ENCODE measurements at places on chromosomes 11 and 22.

- DNase-seq: no peak
Observed at GRCh38 chr22:37403267-37403960, 23.9 kb downstream of the ELFN2 start.

- no peak for DNase-seq
Observed at GRCh38 chr11:11622772-11623171, 967 bp upstream of the GALNT18 start.

- no peak for DNase-seq
Observed at GRCh38 chr22:42623301-42623751, 8.6 kb upstream of the POLDIP3 start.

- peak; percentile 93 for DNase-seq
Observed at GRCh38 chr11:1130276-1131032, 27.3 kb upstream of the MUC5AC start.

- no peak for DNase-seq
Observed at GRCh38 chr11:96113193-96113681, 189.3 kb upstream of the MTMR2 start.

- no peak for DNase-seq
Observed at GRCh38 chr11:6523253-6523652, 26.2 kb downstream of the DNHD1 start.

DNA sequence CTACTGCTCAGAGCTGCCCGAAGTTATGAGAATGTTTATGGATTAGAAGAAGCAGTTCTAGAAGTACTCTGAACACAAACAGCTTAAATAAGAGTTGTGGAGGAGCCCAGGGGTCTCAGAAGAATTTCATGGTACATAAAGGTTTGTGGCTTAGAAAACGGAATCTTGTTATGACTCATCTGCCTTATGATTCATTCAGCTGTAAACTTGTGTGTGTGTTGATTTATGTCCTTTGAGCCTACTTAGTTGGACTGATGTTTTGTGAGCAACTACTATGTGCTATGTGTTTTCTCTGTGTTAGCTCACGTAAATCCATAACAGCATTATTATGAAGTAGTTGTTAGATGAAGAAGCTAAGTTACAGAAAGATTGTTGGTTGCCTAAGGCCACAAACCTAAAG lies 203.7 kb downstream of the PGR start:
- no peak for DNase-seq

GRCh38 chr11:91104237-91104636 lies 881.4 kb upstream of the CHORDC1 start:
- DNase-seq: no peak

DNA sequence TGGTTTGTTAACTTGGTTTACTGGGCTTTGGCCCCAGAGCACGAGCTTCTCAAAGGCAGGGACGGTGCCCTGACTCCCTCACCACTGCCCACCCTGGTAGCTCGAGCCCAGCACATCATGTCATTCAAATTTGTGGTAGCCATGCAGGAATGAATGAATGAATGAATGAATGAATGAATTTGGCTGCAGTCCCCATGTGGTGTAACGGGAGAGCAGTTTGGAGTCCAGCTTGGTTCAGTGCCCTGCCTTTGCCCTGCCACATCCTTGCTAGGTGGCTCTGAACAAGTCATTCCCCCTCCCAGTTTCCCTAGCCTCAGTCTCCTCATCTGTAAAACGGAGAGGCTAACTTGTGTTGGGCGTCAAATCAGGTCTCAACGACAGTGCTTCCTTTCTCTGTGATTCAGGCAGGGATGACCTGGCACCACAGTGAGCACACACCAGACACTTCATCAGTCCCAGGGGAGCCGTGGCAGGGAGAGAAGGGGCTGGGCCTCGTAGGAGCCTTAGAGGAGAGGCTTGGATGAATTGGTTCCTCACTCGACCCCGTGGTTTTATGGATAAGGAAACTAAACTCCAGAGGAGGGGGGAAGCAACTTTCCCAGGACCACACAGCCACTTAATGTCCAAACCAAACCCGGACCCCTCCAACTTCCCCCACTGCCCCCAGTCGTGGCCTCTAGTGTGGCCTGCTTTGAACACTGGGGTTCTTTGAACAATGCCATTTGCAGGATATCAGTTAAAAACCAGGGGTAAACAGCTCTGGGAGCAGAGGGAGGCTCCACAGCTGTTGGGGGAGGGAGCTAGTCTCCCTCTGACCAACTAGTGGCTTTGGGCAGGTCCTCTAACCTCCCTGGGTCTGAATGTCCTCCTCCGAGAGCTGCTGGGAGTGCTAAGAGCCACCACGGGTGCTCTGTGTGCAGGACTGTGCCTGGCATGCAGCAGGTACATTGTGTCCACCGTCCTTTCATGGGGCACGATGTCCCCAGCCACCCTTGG lies 86.2 kb downstream of the CACNA1I start:
- DNase-seq: no peak

DNA sequence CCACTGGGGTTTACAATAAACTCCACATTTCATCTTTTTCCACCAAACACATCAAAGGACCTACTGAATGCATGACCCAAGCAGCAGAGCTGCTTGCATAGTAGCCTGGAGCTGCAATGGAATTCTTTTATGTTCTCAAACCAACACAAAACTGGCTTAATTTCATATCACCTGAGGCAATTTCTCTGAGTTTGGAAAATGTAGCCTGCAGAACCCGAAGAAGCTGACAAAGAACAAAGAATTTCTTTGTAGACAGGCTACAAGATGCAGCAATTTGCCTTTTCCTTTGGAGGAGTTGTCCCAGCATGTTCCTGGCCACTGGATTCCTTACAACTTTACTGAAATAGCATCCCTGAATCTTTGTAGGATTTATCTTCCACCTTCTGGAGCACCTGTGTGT lies 5.5 kb upstream of the TECTA start:
- no peak for DNase-seq

GRCh38 chr11:77125191-77125590 lies 2.9 kb upstream of the MYO7A start:
- DNase-seq: no peak

GRCh38 chr22:18022876-18023275 lies 1.5 kb downstream of the MICAL3 start:
- DNase-seq: no peak

GRCh38 chr11:11555208-11555607 lies 66.6 kb downstream of the GALNT18 start:
- DNase-seq: peak; percentile 64

DNA sequence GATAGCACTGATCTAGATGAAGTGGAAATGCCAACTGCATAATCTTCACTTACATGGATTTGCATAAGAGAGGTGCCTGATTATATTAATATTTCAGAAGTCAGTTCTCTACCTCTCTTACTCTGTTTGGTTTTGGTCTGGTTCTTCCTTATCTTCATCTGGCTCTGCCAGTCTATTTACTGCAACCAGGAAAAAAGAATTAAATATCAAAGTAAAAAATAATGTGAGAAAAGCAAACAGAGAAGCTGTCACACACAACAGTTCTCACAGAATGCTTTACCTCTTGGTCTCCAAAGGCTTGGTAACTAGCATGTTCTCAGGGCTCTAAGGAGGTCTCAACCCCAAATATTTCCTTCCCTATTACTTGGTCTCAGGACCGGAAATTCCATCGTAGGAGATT lies 6.7 kb downstream of the VSIG10L2 start:
- no peak for DNase-seq

GRCh38 chr11:85133636-85134035 lies 493.5 kb downstream of the DLG2 start:
- DNase-seq: no peak

GRCh38 chr11:104918113-104918824 lies 20.0 kb upstream of the CASP12 start:
- no peak for DNase-seq

GRCh38 chr11:2976294-2977063 lies 15.7 kb downstream of the NAP1L4 start:
- DNase-seq: no peak

DNA sequence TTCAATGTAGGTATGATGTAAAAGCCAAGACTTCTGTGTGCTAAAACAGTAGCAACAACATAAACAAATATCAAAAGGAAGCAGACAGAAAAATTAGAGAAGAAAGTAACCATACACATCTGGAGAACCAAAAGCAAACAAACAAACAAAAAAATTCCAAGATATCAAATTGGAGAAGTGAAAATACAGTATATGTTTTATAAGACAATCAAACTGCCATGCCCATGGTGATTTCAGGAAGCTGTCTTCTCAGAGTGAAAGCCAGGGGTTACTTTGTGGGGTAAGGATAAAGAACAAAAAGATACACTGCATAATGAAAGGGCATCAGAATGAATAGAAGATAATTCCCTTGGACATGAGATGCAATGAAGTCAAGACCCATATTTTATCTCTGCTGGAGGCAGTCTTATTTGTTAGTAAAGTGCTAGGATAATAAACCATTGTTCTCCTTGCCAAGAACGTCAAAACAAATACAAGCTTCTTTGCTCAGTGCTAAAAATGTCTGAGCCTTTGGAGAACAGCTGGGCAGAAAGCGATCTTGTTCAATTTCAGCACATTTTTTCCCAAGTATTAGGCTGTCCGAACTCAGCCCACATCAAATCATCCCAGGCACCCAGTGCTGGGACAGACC lies 38.1 kb upstream of the LDLRAD3 start:
- no peak for DNase-seq

DNA sequence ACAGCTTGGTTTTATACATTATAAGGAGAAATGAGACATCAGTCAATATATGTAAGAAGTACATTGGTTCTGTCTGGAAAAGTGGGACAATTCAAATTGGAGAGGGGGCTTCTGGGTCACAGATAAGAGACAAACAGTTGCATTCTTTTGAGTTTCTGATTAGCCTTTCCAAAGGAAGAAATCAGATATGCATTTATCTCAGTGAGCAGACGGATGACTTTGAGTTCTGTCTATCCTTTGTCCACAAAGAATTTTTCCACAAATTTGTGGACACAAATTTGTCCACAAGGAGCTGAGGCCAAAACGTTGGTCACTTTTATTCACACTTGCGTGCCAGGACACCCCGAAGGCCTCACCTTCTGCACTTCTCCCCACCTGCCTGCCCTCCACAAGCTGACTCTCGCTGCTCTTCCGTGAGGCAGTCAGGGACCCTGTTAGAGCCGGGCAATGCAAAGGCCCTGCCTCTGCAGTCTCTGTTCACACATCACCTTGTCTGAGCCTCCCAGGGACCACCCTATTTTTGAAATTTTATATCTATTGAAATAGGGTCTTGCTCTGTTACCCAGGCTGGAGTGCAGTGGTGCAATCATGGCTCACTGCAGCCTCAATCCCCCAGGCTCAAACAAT lies 20.5 kb downstream of the IL17REL start:
- DNase-seq: no peak

DNA sequence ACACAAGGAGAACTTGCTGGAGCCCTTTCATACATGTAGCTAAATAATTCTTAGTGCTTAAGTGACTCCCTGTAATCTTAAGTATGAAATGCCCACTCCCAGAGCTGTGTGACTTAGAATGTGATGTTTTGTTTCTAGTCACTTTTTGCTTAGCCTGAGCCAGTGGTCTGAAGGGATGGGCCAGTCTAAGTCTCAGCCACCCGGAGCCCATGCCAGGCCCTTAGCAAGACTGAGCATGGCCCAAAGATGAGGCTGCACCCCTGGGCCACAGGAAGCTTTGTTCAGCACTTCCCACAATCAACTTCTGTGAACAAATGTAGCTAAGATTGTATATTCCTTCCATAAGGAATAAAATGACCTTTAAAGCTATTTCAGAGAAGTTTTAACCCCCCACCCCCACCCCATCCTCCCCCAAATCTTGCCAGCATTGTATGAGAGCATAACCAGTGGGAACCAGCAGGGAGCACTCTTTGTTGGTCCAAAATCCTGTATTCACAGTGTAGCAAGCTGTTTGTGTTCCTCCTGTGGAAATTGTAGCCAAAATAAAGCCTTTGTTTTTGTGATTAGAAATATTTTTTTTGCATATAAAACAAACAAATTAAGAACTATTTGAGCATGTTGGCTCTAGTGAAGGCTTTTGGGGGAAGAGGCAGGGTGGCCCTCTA lies 73.8 kb upstream of the GAL start:
- no peak for DNase-seq

DNA sequence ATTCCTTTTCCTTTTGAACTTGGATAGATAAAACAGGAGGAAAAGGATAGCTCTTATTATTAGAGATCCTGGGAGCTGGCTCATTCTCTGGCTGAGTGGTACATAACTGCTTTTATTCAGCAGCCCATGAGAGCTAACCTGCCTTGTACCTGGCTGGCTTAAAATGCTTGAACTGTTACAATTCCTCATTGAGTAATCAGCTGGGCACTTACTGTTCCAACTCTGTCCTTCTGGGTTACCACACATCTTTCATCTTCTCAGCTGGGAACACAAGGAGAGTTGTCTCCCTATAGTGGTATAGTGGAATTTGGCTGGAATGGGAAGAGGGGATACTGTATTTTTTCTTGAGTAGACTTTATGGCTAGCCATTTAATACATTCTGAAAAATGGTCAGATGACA lies 39.8 kb upstream of the SPTBN2 start:
- no peak for DNase-seq

- no peak for DNase-seq
Observed at GRCh38 chr11:5655474-5655873, 29.4 kb downstream of the TRIM5 start.

GRCh38 chr22:36384766-36385481 lies 2.8 kb downstream of the MYH9 start:
- no peak for DNase-seq

GRCh38 chr11:46463701-46464421 lies 72.3 kb upstream of the CHRM4 start:
- no peak for DNase-seq

- no peak for DNase-seq
Observed at GRCh38 chr22:33823552-33823951, 96.7 kb downstream of the LARGE1 start.

DNA sequence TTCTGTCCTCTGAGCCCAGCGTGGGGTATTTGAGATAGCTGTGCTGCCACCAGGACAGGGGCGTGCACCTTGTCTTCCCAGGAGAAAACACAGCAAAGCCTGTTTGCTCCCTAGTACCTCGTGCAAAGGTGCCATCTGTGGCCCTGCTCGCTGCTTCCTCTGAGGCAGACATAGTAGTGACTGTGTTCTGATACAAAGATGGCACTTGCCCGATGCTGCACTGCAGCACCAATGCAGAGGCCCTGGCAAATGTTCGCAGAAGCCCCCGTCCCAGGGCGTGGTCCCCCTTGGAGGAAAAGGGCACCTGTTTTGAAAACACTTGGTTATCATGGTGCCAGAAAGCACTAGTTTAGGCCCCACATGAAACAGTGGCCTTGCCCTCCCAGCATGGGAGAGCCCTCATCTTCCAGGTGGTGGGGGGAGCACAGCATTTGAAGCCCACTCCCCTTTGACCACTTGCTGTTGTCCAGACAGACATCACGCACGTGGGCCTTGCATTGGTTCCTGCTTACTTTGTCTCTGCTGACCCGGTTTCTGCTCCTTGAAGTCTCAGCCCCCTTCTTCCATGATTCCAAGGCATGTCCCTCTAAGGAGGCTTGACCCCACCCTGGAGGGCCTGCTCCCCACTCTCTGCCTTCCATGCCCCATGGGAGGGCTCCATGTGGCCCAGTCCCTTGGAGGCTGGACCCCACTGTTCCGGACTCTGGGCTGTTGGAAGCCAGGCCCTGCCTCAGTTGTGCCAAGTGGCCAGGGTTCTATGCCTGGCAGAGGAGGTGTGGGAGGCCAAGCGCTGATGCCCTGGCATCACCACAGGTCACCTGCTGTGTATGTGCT lies 109.4 kb downstream of the KCNQ1OT1 start:
- no peak for DNase-seq
